ENCODE measurements at places on chromosomes 16 and 17.

- no peak for DNase-seq
Measured at GRCh38 chr16:78499399-78499798, 399.9 kb downstream of the WWOX start.

- DNase-seq, result no peak
Measured at GRCh38 chr17:35915153-35915964, 15.2 kb downstream of the RDM1 start.

DNA sequence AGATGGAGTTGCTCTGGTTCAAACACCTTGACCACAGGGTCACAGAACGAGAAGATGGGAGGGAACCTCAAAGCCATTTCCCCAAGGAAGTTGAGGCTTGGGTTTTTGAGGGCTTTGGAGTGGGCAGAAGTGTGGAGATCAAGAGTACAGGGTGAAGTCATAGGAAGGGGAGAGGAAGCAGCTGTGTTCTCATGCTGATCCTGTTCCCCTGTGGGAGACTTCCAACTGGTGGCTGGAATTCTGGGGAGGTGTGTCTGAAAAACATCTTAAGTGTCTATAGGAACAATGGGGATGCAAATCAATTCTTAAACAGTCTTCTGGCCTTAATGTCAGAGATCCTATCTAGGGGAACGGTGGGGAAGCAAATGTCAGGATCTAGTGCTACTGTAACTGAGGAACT lies 38.8 kb upstream of the HSBP1 start:
- no peak for DNase-seq

GRCh38 chr16:57021757-57022156 lies 32.4 kb downstream of the NLRC5 start:
- DNase-seq, result no peak

GRCh38 chr16:31277659-31278260 lies 18.0 kb downstream of the ITGAM start:
- peak; percentile 35 for DNase-seq

All from activated CD8-positive, alpha-beta memory T cell treated with anti-CD3 and anti-CD28 coated beads for 24 hours (primary cell).